Stimulated activated CD4-positive, alpha-beta T cell treated with anti-CD3 and anti-CD28 coated beads, Interleukin-12 subunit alpha, Interleukin-12 subunit beta, amount 100 ng/mL, for 48 hours (primary cell): ENCODE measurements at places on chromosomes 5 and 9.

DNA sequence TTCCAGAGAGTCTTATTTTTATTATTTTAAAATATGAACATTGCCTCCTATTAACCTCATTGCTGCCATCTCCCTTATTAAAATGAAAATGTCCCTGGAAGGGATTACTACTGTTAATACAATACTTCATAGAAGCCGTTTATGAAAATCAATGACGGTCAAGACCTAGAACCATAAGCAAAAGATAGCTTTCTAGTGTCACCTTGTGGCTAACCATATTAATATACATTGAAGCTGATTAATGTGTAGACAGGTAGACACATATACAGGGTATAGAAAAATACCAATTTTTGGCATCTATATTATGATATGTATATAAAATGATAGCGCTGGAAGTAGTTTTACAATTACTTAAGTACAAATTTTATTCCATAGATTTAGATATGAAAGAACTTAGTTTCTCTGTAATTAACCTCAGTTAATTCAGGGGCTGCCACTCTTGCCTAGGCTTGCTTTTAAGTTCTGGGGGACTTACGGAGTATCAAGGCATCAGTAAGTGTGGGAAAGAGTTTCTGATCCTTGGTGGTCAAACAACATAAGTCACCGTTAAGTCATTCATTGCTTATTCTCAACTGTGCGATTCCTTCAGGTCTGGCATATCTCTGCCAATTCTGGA lies 2.5 kb upstream of the YTHDC2 start:
- DNase-seq: no peak

DNA sequence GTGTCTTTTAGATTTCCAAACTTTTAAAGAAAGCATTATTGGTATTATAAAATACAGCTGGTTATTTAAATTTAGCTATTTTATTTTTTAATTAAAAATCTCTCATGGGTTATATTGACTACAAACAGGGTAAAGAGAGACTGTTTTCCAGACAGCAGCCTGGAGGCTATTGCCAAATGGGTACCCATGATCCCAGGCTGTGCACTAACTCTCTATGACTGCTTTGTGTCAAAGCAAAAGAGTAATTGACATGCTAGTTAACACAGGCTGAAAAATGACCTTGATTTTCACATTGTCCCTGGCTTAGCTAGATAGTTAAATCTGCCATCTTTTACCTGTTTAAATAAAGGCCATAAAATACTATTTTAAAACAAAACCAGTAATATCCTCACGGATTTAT lies 589.7 kb downstream of the ANXA1 start:
- DNase-seq: no peak

DNA sequence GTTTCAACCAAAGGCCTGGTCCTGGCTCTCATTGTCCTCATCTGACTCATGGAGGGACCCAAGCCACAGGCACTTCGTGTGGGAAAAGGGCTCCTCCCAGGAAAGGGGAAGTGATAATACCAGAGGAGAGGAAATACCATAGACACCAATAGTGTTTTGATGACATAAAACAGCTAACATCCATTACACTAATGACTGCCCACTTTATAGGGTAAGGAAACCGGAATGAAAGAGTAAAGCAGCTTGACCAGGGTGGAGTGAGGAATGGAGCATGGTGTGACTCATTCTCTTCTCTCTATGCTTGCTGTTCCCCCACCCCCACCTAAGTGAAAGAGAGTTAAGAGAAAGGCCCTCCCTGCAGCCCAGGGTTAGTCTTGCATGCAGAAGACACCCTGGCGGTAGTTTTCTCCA lies 67.4 kb upstream of the HRH2 start:
- DNase-seq: no peak

- no peak for DNase-seq
Observed at GRCh38 chr5:118126159-118126558, 862.2 kb downstream of the DTWD2 start.

DNA sequence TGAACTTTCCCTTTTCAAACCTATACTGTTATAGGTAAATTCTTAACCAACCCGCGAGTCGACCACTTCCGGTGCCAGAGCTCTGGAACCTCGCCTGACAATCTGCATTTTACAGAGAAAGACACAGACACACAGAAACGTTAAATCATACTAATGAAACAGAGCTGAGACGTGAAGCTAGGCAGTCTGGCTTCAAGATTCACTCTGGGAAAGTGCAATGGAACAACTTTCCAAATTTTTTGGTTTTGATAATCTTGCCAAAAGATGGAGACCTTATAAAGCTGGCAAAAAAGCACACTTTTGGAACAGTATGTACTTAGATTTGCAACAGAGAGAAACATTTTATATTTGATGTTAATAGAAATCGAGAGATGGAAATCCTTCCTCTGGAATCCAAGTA lies 15.9 kb upstream of the WNT8A start:
- no peak for DNase-seq

- DNase-seq: no peak
Observed at GRCh38 chr5:178392386-178392785, 159.8 kb upstream of the PHYKPL start.

DNA sequence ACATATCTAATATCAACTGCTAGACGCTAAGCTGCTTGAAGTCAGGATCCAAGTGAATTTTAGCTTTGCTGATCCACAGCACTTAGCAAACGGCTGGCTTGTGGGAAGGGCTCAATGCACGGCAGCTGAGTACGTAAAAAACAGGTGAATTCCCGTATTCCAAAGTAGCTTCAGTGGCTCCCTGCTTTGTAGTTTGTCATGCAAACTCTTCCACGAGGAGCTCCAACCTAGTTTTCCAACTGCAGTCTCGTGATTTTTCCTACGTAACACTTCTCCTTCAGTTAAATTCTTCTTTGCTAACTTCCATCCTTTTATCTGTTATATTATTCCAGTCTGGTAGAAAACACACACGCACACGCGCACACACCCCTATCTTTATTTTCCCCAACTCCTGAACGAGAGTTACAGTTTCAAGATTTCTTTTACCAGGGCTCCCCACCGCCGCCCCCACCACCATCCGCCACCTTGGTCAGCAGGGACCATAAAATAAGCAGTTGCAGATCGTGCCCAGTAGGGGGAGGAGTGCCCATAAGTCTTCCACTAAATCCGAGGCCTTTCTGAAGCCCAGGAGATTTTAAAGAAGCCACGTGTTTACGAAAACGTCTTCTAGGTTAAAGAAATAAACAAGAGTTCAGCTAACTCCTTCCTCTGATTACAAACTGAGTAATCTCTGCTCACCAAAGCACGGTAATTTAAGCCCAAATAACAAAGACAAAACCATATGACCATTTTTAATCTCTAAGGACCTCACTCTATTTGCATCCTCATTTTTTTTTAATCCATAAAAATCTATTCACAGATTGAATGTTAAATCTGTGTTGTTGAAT lies 34.8 kb upstream of the TRIO start:
- DNase-seq: no peak

GRCh38 chr9:98372077-98372836 lies 116.8 kb upstream of the TBC1D2 start:
- DNase-seq: no peak
